ENCODE measurements at places on chromosomes 13 and 19.

- DNase-seq, result no peak
These were observed 24.2 kb downstream of the FXYD5 start for GRCh38 chr19:35178701-35179100.

DNA sequence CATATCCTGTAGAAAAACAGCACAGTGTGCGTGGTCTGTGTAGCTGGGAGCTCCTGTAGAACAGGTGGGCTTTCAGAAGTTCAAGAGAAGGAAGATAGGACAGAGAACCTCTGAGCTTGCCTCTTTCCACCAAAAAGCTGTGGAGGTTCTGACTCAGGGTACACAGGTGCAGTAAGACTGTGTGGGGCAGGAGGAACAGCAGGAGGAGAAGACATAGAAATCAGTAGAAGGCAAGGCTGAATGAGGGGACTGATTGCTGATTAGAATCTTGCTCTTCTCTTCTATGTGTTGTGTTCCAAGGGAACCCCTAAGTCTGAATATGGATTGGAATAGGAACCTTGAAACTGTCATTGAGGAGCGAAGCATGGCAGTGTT is 122.7 kb downstream of the AKAP11 start:
- DNase-seq, result no peak

- peak; percentile 31 for DNase-seq
These were observed 68.1 kb downstream of the ERCC5 start for GRCh38 chr13:102913914-102914313.

DNA sequence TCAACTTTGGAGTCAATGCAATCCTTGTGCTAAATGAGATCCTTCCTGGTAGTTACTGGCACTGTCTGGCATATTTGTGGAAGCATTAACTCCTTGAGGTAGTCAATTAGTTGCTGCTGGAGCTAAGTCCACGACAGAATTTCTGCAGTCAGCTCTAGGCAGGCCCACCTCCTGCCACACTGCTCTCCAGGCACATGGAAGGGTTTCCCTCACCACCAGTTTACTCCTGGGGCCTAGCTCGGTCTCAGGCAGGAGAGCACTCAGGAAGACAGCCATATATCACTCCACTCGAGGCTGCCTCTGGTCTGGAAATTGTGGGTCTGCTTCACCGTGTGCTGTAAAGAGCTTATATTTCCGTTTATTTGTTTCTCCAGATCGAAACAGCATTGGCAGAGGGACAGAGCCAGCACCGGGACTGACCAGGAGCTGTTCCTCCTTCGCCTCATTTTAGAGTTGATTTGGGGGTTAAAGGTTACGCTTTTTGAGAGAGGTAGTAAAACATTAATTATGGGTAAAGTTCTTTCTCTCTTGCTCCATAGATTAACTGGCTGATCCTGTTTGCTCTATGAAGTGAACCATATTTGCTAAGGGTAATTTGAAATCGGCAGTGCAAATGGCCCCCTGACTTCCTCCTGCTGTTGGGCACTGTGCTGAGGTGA is 20.6 kb upstream of the GTF3A start:
- no peak for DNase-seq

DNA sequence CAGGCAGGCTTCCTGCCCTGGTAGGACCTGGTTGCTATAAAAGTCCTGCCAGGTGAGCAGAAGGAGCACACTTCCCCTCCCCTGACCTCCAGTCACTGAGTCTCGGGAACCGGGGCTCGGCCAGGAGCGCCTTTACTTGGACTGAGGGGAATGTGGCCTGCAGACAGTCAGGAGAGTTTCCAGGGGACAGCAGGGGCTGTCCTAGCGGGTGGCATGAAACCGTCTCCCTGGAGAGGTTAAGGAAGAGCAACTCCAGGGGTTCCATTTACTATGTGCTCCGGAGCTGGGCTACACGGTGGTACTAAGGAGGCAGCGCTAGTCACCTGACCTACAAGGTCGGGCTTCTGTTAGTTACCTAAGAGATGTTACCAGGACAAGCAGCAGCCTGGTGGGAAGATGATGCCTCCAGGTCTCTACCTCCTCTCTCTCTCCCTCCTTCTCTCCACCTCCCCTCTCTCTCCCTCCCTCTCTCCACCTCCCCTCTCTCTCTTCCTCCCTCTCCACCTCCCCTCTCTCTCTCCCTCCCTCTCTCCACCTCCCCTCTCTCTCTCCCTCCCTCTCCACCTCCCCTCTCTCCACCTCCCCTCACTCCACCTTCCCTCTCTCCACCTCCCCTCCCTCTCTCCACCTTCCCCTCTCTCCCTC is 4.1 kb upstream of the CNOT3 start:
- peak; percentile 32 for DNase-seq

DNA sequence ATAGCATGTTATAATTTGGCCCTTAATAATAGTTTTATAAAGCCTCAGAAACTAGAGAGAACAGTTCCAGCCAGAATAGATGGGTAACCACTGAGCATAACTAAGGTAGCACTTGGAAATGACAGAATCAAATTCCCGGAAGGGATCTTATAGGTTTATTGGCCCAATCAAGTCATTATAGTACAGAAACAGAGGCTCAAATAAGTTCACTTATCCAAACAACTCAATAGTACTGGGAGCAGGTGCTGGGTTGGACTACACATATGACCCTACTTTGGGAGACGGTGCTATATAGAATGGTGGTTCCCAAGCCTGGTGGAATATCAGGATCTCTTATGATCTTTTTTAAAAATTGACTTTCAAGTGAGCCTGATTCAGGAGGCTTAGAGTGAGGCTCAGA is 32.7 kb upstream of the OLFM4 start:
- DNase-seq, result no peak

Measured in fibroblast of skin of back (primary cell).